ENCODE measurements at places on chromosomes 13 and 19. TPM values are rescaled to one million over a fixed set of nuclear protein-coding genes. Genes with fewer than 3 reads are reported as not detected.

DNA sequence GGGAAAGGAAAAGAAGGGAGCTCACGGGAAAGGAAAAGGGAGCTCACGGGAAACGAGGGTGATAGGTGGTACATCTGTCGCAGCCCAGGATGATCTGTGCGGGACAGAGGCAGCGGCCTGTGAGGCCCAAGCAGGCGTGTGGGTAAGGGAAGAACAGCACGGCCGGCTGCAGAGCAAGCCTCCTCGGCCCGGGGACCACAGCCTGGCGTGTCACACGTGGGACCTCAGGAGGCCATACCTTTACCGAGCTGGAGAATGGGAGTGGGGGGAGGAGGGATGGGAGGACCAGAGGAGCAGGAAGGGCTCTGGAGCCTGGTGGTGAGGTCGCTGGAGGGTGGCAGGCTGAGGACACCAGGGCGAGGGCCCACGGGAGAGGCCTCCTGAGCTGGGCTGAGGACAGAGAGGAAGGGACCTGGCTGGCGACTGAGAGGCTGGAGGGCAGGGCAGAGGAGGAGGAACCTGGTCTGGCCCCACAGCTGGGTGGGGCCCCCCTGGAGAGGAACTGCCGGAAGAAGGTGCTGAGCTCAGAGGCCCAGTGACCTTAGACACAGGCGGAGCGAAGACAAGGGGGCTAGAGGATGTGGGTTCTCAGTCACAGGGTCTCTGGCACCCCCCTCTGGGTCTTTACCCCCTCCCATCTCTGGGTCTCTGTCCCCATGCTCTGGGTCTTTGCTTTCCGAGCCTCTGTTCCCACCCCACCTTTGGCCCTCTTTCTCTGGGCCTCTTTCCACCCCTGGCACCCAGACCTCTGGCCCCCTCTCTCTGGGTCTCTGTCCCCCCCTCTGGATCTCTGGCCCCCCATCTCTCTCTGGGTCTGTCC lies 2.9 kb upstream of the FTL start:
- DNase-seq, result peak; percentile 63

Gene RFPL4A
- not detected for total RNA-seq

- DNase-seq, result no peak
These were observed 13.0 kb downstream of the ZBTB7A start for GRCh38 chr19:4053423-4054324.

DNA sequence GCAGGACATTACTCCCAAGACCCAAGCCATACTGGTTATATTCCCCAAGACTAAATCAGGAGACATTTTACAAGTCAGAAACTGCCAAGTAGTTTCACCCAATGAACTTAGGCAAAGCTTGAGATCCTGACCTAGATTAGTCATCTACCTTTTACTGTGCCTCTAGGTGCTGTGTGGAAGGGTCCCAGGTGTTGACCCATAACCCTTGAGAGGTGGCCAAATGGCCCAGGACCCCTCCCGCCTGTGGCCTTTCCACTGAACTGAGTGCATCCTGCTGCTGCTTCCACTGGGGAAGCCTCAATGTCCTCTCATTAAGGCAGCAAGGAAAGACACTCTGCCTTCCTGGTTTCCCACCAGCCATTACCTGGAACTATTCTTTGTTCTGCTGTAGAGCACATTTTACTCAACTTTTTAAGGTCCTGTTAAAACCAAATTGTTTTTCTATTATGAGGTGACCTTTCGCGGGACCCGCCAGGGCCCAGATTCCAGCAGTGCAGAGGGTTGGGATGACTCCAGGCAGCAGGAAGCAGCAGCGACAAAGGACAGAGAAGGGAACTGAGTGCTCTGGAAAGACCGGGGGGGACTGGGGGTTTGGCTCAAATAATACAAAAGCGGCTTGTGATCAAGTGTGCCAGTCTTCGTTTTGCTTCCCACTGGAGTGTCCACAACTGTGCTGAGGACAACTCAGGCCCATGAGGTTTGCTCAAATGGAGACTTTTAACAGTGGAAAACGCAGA lies 27.1 kb downstream of the ANKRD10 start:
- no peak for DNase-seq

GRCh38 chr13:33611121-33611805 lies 206.7 kb upstream of the RFC3 start:
- DNase-seq, result no peak

Gene ZNF681
- 3.9 TPM for total RNA-seq

Gene DAND5
- not detected for total RNA-seq

DNA sequence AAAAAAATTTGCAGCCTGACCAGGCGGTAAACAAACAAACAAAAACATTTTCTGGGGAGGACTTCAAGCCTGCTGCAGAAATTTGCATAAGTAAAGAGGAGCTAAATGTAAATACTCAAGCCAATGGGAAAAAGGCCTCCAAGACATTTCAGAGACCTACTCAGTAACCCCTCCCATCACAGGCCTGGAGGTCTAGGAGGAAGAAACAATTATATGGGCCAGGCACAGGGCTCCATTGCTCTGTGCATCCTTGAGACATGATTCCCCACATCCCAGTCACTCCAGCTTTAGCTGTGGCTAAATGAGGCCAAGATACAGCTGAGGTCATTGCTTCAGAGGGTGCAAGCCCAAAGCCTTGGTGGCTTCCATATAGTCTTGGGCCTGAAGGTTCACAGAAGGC lies 793.4 kb downstream of the SLITRK1 start:
- no peak for DNase-seq

Gene OR10H2
- total RNA-seq, result not detected

Gene ZNF579
- total RNA-seq, result 6.6 TPM

GRCh38 chr19:58150328-58150921 lies at the start of gene ZNF329:
Gene ZNF329 (minus strand): TSS chr19:58150789. CDS start chr19:58129503, 21,286 bp downstream.
- peak; percentile 95 for DNase-seq

DNA sequence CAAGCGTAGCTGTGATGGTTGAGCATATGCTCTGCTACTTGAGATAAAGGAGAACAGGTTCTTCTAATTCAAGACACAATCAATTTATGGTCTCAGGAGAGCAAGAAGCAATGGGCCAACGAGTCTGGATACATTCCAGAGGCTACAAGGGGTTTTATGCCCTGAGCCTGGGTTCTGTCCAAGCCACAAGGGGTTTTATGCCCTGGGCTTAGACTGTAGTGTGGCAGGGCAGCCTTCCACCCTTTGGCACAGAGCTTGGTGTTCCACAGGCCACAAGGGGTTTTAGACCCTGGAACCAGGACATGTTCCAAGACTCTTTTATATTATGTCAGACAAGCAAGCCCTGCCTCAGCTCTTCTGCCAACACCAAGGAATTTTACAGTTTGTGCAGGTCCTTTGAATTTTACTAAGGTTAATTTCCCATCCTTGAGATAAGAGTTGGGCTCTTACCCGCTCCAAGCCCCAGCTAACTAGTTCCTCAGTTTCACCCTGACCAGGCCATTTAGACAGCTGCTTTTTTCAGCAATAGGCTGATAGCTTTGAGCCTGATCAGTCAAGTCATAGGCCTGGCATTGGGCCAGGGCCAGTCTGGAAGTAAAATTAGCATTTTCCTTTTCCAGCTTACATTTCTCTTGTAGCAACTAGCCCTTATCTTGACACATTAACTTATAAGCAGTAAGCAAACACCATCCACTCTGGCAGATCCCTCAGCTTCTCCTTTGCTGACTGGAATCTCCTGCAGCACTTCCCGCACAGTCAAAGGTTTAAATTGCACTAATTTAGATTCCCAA lies 95.0 kb downstream of the ZNF737 start:
- DNase-seq, result no peak

Gene ABCC4
- total RNA-seq, result 6.9 TPM

GRCh38 chr19:19782783-19783182 lies 38.8 kb downstream of the ZNF506 start:
- peak; percentile 73 for DNase-seq

- DNase-seq, result no peak
These were observed 35.2 kb downstream of the SLC15A1 start for GRCh38 chr13:98717256-98717655.

Gene MBD3L2
- total RNA-seq, result not detected

Gene NLRP4
- not detected for total RNA-seq

DNA sequence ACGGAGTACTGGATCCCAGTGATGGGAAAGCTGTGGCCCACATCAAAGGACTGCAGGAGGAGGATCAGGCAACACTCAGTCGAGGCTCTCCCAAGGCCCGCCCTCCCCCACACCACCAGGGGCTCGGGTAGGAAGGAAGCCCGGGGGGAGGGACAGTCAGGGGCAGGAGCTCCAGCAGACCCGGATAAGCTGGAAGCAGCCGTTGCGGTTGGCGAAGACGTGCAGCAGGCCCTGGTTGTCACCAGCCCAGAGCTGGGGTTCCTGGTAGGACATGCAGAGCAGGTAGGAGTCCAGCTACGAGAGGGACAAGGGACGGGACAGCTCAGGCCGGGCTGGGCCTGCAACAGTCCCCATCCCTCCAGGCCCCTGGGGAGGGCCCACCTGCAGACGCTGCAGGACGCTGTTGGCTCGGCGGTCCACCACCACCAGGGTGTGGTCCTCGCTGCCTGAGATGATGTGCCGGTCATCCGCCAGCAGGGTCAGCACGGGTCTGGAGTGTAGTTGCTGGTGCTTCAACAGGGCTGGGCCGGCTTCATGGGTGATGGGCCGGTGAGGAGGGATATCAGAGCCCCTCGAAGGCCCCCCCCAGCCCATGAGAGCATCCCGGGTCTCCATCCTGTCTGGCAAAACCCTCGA lies 1.9 kb downstream of the GNG14 start:
- no peak for DNase-seq

GRCh38 chr13:50428183-50428877 lies 413.1 kb downstream of the KCNRG start:
- DNase-seq, result no peak

DNA sequence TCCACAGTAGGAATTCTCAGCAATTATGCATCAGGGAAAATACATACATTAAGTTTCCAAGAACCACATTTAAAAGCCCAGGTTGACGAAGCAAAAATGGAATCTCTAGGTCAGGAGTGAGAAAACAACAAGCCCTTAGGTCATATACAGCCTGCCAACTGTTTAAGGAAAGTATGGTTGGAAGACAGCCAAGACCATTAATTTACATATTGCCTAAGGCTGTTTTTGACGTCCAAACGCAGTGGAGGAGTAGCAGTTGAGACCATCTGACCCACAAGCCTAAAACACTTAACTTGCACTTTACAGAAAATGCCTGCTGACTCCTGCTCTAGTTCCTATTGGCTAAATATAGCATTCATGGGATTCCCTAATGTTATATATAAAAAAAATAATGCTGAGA lies 299.0 kb downstream of the ITGBL1 start:
- DNase-seq, result no peak

Gene ZNF799
- total RNA-seq, result 4.7 TPM

DNA sequence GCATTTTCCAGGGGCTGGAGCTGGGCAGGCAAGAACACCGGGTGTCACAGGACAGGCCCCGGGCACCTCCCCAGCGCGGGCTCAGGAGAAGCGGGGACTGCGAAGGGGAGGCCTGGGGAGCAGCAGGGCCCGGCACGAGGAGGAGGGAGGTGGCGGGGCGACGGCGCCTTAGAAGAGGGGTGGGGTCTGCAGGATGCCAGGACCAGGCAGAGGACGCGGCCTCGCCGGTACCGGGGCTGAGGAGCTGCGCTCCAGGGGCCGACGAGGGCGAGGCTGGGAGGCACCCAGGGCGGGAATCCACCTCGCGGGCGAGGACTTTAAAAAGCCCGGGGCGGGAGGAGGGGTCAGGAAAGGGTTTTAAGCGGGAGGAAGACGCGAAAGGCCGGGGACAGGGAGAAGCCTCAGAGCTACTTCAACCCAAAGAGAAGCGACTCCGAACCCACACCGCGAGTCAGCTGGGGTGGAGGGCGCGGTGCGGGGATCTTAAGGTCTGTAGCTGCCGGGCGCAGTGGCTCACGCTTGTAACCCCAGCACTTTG lies 665 bp downstream of the ZNF347 start:
- peak; percentile 62 for DNase-seq

Gene AXL
- 0.31 TPM for total RNA-seq

- DNase-seq, result no peak
These were observed 1.2 kb downstream of the ZNF784 start for GRCh38 chr19:55623130-55623529.

Gene RAB3A
- 3.9 TPM for total RNA-seq

Gene PGLYRP1
- not detected for total RNA-seq

GRCh38 chr13:111550062-111550461 lies 229.6 kb downstream of the TEX29 start:
- DNase-seq, result no peak

Gene PRDX2
- 258 TPM for total RNA-seq

- no peak for DNase-seq
These were observed 162.0 kb downstream of the TM9SF2 start for GRCh38 chr13:99663185-99663825.

- no peak for DNase-seq
These were observed 34.0 kb downstream of the ITM2B start for GRCh38 chr13:48266701-48267639.

All from activated CD4-positive, alpha-beta memory T cell treated with anti-CD3 and anti-CD28 coated beads for 36 hours (primary cell).